Hair follicular keratinocyte (primary cell): ENCODE measurements at places on chromosomes 12 and 14. TPM values are rescaled to one million over a fixed set of nuclear protein-coding genes. Genes with fewer than 3 reads are reported as not detected.

The IGF1 gene
- not detected in 2 replicates for total RNA-seq

The CNTN1 gene
- total RNA-seq = 23.7 and 27.6 TPM in 2 replicates

The CPM gene
- total RNA-seq = 5.9 and 6.6 TPM in 2 replicates

The SLC35F4 gene
- total RNA-seq = not detected in 2 replicates

The CCDC38 gene
- not detected in 2 replicates for total RNA-seq

The KRT77 gene
- total RNA-seq = not detected in 2 replicates

The DGKA gene
- total RNA-seq = 157 and 232 TPM in 2 replicates

The BIN2 gene
- total RNA-seq = not detected in 2 replicates

The CCDC175 gene
- total RNA-seq = not detected in 2 replicates

The OR6C70 gene
- not detected in 2 replicates for total RNA-seq

The RBP5 gene
- not detected in 2 replicates for total RNA-seq

The YBX3 gene
- 318 and 422 TPM in 2 replicates for total RNA-seq

The OAS1 gene
- 0.91 and 6.0 TPM in 2 replicates for total RNA-seq

The RASSF9 gene
- 2.7 and 4.0 TPM in 2 replicates for total RNA-seq

The SYNDIG1L gene
- not detected in 2 replicates for total RNA-seq

The LRRC74A gene
- total RNA-seq = not detected in 2 replicates

The PTPRB gene
- 0.42 and 0.78 TPM in 2 replicates for total RNA-seq

The ETFBKMT gene
- total RNA-seq = 0.57 and 0.86 TPM in 2 replicates

The KLRC3 gene
- not detected in 2 replicates for total RNA-seq

The PPFIA2 gene
- total RNA-seq = not detected in 2 replicates

The CLEC14A gene
- total RNA-seq = not detected in 2 replicates

The SMIM41 gene
- not detected in 2 replicates for total RNA-seq

The NID2 gene
- 0.23 and 1.6 TPM in 2 replicates for total RNA-seq

The DUSP6 gene
- total RNA-seq = 247 and 409 TPM in 2 replicates

The TEX22 gene
- not detected in 2 replicates for total RNA-seq

The SIRT4 gene
- 0.49 and 0.62 TPM in 2 replicates for total RNA-seq

The COX8C gene
- not detected in 2 replicates for total RNA-seq

The VRTN gene
- not detected in 2 replicates for total RNA-seq

The NGB gene
- total RNA-seq = not detected in 2 replicates

The MGST1 gene
- 209 and 241 TPM in 2 replicates for total RNA-seq

The ASCL1 gene
- not detected in 2 replicates for total RNA-seq

The USP44 gene
- not detected in 2 replicates for total RNA-seq

The TMCC3 gene
- 5.7 and 12.7 TPM in 2 replicates for total RNA-seq

The PRPH gene
- total RNA-seq = 0.16 TPM in 1 of 2 replicates, not detected in the other

The ADAMTS20 gene
- not detected in 2 replicates for total RNA-seq

The CAND1 gene
- 43.9 and 62.7 TPM in 2 replicates for total RNA-seq

The PSEN1 gene
- 27.9 and 33.1 TPM in 2 replicates for total RNA-seq

The DNAJC22 gene
- total RNA-seq = 0.11 TPM in 1 of 2 replicates, not detected in the other

The POTEG gene
- total RNA-seq = not detected in 2 replicates
